ENCODE measurements at places on chromosomes 11 and 22. TPM values are rescaled to one million over a fixed set of nuclear protein-coding genes. Genes with fewer than 3 reads are reported as not detected.

Gene SWAP70
- 13.5 TPM for total RNA-seq

Gene SESN3
- 2.8 TPM for total RNA-seq

Gene GAL
- not detected for total RNA-seq

Gene NFAM1
- total RNA-seq, result 6.6 TPM

Gene HOATZ
- not detected for total RNA-seq

Gene CBLIF
- not detected for total RNA-seq

Gene SULT4A1
- total RNA-seq, result 0.20 TPM

Gene APOL3
- total RNA-seq, result 32.4 TPM

Gene OR52K1
- not detected for total RNA-seq

Gene IL17REL
- total RNA-seq, result not detected

Gene INS
- total RNA-seq, result not detected

Gene DNAJC4
- total RNA-seq, result 14.6 TPM

Gene MMP27
- total RNA-seq, result not detected

Gene PRDM11
- total RNA-seq, result 4.1 TPM

Gene YPEL1
- 1.0 TPM for total RNA-seq

Gene ELMOD1
- 0.31 TPM for total RNA-seq

Gene DMC1
- not detected for total RNA-seq

Gene MRPL17
- 21.6 TPM for total RNA-seq

Gene MCHR1
- 2.3 TPM for total RNA-seq

Gene WEE1
- 34.0 TPM for total RNA-seq

Gene MS4A12
- not detected for total RNA-seq

Gene DGCR6
- total RNA-seq, result 1.7 TPM

Gene APOA5
- 839 TPM for total RNA-seq

Gene P2RY2
- 3.8 TPM for total RNA-seq

Gene SPDYC
- total RNA-seq, result 1.1 TPM

Gene CDC45
- total RNA-seq, result 0.39 TPM

Gene SPI1
- total RNA-seq, result 7.5 TPM

Gene CNTF
- total RNA-seq, result 0.37 TPM

Gene VPS51
- 43.4 TPM for total RNA-seq

Gene SCGB1D1
- not detected for total RNA-seq

Gene MUC2
- total RNA-seq, result not detected

Gene FGF4
- total RNA-seq, result not detected

Gene CDC42EP1
- total RNA-seq, result 91.1 TPM

Gene FOSL1
- total RNA-seq, result not detected

Gene CELSR1
- 4.5 TPM for total RNA-seq

Gene RPS3
- 468 TPM for total RNA-seq

Gene SLC22A9
- 15.3 TPM for total RNA-seq

Gene ZBTB16
- 65.3 TPM for total RNA-seq

Gene IL10RA
- total RNA-seq, result 8.3 TPM

Gene TSG101
- 68.0 TPM for total RNA-seq

Gene MIAT
- total RNA-seq, result 0.32 TPM

Gene SCUBE2
- total RNA-seq, result 0.35 TPM

Gene EPS8L2
- total RNA-seq, result 129 TPM

Gene ALX4
- total RNA-seq, result not detected

Gene TESMIN
- 1.2 TPM for total RNA-seq

Gene TPH1
- total RNA-seq, result 0.07 TPM

Gene C11orf65
- 0.51 TPM for total RNA-seq

Gene DDX17
- 177 TPM for total RNA-seq

Gene NXPE1
- total RNA-seq, result not detected

Gene FOLH1
- 17.1 TPM for total RNA-seq

Gene ZFTA
- total RNA-seq, result 4.8 TPM

Gene DRICH1
- total RNA-seq, result not detected

Gene FGF3
- not detected for total RNA-seq

Gene ADM
- total RNA-seq, result 16.6 TPM

Gene RASL10A
- 1.2 TPM for total RNA-seq

Gene GDPD4
- total RNA-seq, result not detected

Gene MFRP
- total RNA-seq, result not detected

Measured in right lobe of liver (tissue), 6 donors.